ENCODE measurements at places on chromosomes 2 and 18.

DNA sequence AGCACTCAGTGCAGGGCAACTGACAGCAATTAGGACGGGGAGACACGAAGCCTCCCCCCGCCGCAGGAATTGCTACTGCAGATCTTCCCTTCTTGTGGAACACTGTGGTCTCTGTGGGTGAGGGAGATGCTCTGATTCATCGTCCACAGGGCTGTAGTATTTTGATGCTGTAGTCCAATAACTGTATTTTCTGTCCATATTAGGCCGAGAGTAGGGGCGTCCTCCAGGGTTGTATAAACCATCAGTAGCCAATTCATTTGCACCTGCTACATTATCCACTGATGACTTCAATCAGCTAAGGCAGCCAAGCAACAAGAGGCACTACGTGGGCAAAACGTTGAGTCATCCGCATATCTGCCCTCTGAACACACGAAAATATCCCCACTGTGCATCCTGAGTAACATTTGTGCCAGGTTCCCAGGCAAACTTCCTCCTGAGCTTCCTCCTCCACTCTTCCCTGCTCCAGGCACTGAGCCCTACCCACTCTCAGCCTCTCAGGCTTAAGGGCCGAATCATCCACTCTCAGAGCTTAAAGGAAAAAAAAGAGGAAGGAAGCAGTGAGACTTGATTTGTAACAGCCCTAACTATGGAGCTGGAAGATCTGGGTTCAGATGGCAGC lies 62.1 kb downstream of the LBH start:
- DNase-seq, result peak; percentile 95

DNA sequence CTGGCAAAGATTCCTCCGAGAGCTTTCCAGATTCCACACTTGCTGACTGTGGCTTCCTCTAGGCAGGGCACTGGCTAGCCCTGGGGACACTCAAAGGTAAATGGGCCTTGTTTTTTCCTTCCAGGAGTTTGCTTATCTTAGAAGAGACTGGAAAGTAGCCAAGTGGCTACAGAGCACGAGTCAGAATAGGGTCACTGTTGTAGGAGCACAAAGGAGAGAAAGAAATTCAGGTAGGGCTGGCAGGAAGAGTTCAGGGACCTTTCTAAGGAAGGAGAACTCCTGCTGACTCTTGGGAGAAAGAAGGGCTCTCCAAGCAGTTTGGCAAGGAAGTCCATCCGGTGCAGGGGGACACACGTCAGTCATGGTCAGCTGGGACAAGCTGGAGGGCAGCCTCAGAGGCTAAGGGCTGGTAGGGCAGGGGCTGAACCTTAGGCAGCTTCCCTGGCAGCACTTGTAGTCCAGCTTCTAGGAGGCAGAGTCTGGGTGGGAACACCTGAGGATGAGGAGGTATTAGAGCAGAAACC lies 39.5 kb downstream of the NIFK start:
- DNase-seq, result peak; percentile 19

DNA sequence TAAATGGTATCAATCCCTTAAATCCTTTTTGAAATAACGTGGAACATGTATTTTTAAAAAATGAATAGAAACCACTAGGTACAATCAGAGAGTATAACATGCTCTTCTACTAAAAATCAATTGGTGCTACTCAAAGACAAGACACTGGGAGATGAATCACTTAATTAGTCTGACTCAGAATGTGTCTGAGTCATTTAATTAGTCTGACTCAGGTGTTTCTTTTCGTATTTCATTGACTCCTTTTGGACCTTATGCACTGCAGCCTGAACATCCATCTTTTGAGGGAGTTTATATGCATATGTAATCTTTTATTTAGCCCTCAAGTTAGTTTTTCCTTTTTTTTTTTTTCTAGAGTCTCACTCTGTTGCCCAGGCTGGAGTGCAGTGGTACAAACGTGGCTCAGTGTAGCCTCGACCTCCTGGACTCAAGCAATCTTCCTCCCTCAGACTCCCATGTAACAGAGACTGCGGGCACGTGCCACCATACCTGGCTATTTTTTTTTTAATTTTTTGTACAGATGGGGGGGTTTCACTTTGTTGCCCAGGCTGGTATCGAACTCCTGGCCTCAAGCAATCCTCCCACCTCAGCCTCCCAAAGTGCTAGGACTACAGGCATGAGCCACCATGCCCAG lies 26.5 kb downstream of the PPP4R3B start:
- DNase-seq, result peak; percentile 86

DNA sequence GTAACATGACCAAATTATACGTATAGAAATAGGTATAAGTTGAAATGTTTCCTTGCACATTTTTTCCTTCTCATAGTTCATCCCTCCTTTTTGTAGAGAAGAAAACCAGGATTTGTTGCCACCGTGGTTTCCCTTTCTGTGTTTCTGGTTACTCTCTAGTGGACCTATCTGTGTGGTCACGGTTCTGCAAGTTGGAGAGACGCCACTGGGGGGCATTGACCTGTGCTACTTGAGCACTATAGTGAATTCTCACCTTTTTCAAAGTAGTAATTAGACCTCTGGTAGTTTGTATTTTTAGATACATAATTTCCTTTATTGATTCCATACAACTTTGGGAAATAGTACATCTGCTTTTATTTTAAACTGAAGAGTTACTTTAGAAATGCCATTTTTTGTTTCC lies 444.8 kb downstream of the PTPRM start:
- DNase-seq, result no peak

GRCh38 chr18:9712130-9712577 lies 4.1 kb downstream of the RAB31 start:
- no peak for DNase-seq

- no peak for DNase-seq
Measured at GRCh38 chr18:57837917-57838548, 34.9 kb upstream of the ATP8B1 start.

DNA sequence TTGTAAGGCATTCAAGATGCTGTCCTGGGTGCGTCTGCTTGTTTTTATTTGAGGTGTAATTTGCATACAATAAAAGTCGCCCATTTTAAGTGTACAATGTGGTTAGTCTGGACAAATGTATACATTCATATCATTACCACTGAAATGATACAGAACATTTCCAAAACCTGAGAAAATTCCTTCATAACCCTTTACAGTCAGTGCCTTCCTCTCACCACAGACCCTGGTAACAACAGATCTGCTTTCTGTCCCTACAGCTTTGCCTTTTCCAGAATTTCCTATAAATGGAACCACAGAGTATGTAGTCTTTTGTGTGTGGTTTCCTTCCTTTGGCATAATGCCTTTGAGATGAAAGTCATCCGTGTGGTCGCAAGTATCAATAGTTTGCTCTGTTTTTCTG lies 45.8 kb upstream of the NFU1 start:
- DNase-seq, result no peak

DNA sequence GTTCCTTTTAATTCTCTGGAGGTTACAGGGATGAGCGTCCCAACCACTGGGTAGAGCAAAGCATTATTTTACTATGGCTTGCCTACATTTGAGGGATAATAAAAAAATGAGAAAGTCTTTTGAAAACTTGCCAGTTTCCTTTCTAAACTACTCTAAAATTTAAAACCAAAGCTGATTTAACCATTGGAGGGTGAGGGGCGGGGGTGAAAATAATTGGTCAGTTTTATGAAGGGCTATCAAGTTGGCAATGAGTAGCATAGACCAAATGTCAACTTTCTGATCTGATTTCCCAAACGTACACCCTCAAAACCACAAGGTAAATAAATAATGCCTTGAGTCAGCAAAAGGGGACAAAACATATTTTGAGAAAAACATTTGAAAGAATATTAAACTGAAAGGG lies 85.7 kb upstream of the STK17B start:
- DNase-seq, result no peak

DNA sequence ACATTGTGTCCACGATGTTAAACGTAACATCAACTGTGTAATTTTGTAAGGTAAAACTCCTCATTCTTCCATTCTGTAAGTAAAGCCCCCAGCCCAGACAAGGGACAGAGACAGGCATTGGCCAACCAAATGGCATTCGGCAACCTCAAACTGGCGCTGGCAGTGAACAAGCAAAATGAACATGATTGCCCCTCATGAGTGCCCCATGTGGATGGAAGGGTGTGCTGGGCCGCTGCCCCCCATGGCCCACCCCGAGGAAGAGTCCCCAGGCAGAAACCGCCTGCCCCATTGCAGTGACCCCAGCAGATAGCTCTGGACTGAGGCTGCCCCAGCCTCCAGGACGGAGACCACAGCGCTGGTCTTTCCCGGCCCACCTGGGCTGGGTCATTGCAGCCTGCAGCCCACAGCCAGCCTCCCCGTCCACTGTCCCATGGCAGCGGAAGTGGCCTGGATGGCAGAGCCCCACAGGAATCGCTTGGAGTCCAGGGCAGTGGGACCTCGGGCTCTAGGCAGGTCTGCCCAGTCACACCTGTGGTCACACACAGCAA lies 220.2 kb downstream of the HDAC4 start:
- no peak for DNase-seq

GRCh38 chr2:204860274-204860673 lies 315.0 kb downstream of the PARD3B start:
- no peak for DNase-seq

DNA sequence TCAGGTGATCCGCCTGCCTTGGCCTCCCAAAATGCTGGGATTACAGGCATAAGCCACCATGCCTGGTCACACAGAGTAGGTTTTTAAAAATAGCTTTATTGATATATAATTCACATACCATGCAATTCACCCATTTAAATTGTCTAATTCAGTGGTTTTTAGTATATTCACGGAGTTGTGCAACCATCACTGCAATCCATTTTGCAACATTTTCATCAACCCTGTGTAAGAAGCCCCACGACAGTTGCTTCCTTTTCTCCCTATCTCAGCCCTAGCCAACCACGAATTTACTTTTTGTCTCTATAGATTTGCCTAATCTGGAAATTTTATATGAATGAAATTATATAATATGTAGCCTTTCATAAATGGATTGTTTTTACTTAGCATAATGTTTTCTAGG lies 266.4 kb downstream of the NAPG start:
- DNase-seq, result no peak

- DNase-seq, result peak; percentile 97
Measured at GRCh38 chr2:223262946-223263345, 211.0 kb downstream of the KCNE4 start.

- DNase-seq, result peak; percentile 62
Measured at GRCh38 chr2:207784898-207785297, 15.2 kb upstream of the FZD5 start.

DNA sequence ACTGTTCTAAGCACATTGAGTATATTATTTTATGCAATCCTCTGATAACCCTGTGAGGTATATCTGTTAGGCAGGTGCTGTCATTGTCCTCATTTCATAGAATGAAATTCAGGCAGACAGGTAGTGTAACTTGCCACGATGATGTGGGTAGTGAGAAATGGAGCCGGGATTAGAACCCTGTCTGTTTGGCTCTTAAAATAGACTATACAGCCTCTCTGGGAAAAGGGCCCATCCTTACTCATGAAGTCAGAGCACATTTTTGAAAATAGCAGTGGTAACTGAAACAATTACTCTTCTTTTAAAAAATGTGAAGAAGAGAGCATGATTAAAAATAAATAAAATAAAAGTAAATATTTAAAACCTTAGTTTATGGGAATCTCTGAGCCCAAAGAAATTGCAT lies 23.0 kb downstream of the FAM171B start:
- DNase-seq, result no peak

- DNase-seq, result peak; percentile 94
Measured at GRCh38 chr18:9474108-9474982, 968 bp upstream of the RALBP1 start.

DNA sequence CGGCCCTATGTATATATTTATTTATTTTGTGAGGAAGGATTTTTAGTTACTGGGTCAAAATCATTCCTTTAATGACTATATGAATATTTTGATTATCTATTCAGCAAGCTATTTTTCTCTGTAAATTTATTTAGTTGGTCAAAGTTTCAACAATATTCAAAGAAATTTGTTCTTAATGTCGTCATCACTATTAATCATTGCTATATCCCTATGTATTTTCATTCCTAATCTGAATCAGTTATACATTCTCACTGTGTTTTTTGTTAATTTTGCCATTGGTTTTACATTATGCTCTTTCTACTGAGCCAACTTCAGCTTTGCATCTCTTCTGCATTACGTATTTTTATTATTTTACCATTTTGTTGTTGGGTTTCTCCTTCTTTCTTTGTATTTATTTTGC lies 105.7 kb downstream of the CCDC178 start:
- DNase-seq, result no peak

DNA sequence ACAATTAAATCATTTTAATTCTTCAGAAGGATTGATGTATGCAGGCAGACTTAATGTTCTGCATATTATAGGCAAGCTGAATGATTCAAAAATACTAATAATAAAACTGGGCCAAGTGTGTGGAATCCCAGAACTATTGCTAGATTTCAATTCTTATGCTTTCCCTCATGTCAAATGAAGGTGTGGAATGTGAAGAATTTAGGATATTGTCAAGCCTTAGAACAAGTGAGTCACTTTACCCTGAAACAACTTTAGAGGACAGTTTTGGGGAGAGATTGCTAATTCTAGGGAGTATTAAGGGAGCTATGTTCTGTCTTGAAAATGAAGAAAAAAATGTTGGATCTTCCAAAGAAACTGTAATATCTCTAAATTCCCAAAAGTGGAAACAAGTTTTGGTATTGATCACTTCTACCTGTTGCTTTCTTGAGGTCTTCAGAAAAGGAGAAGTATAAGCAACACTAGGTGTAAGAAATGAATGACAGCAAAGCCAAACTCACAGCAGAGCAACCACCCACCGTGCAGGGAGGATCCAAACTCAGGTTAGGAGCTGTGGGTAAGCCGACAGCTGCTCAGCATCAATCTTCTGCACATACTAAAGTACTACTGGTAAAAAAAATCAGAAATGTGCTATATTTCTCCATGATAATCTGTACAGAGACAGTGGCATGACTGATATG lies 818.1 kb downstream of the SLC4A3 start:
- DNase-seq, result no peak

- DNase-seq, result no peak
Measured at GRCh38 chr18:23592911-23593310, 6.6 kb upstream of the NPC1 start.

- DNase-seq, result peak; percentile 8
Measured at GRCh38 chr2:171347591-171348032, 86.2 kb downstream of the METTL8 start.

DNA sequence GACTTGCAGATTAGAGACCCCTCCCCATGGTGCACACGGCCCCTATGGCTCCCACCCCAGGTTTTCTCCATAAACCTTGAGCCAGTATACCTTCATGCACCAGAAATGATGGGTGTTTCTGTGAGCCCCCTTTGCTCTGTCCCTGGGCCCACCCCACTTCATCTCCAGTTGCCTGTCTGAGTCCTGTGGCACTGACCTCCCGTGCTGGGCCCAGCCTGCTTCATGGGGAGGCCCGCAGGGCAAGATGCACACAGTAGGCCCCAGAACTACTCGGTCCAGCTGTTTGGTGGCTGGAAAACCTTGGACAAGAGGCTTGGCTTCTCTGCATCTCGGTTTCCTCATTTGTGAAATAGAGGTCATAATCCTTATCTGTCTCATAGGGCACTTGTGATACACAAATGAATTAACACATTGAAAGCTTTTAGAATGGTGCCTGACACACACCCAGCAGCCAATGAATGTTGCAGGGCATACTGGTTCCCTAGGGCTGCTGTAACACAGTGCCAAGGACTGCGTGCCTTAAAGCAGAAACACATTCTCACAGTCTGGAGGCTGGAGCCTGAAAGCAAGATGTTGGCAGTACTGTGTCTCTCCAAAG lies 58.4 kb downstream of the SH3BP4 start:
- no peak for DNase-seq

- peak; percentile 18 for DNase-seq
Measured at GRCh38 chr2:230866756-230867523, 2.2 kb downstream of the ITM2C start.

- no peak for DNase-seq
Measured at GRCh38 chr18:3615374-3615985, 165.5 kb downstream of the TGIF1 start.
